ENCODE measurements at places on chromosomes 1 and 21.
A peak's percentile ranks its signal among the peaks of the same experiment; 100 is the strongest.

GRCh38 chr1:94560333-94560732 is 18.8 kb upstream of the F3 start:
- no peak for DNase-seq

- DNase-seq, result peak; percentile 74
These were observed 52.6 kb downstream of the GLIS1 start for GRCh38 chr1:53686091-53686964.

GRCh38 chr21:44454747-44455523 is at the start of gene LRRC3:
LRRC3 (plus strand) TSS chr21:44455510; CDS start chr21:44456645, 1,135 bp downstream.
- DNase-seq, result no peak

- no peak for DNase-seq
These were observed 3.9 kb downstream of the PGD start for GRCh38 chr1:10402729-10403274.

GRCh38 chr1:179143322-179143721 is 61.5 kb downstream of the TOR3A start:
- peak; percentile 41 for DNase-seq

GRCh38 chr1:186834399-186834958 is 5.7 kb downstream of the PLA2G4A start:
- DNase-seq, result no peak

DNA sequence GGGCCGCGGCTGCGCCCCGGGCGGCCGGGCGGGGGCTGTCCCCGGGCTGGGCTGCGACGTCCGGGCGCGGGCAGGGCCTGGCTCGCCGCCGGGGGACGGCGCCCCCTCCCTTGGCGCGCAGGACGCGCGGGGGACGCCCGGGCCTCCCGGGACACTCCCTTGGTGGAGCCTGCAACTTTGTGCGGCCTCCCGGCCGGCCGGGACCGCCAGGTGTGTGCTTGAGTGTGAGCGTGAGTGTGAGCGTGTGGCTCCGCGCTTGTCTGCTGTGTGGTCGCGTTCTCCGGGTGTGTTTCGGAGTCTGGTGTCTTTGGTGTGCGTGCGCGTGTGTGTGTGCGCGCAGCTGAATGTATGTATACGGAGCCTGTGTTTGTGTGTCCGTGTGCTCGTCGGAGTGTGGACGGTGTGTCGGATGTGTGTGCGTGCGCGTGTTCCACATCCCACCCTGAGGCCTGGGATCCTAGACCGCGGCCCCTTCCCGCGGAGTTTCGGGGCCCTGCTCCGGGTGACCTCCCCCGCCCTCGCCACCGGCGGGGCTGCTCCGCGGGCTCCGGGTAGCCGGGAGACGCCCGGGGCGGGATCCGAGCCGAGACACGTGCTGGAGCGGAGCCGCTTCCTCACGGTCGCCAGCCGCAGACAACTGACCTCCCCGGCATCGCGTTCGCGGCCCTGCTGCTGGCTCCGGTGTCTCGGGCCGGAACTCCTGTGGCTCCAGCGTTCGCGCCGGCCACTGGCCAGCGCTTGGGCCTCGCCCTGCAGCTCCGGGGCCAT is 1.7 kb downstream of the PTPRU start:
- no peak for DNase-seq

- no peak for DNase-seq
These were observed 137.4 kb upstream of the GRIK3 start for GRCh38 chr1:37171691-37172090.

- DNase-seq, result peak; percentile 47
These were observed 500 bp downstream of the EPHA10 start for GRCh38 chr1:37764414-37764825.

- no peak for DNase-seq
These were observed 286.1 kb downstream of the LRRC40 start for GRCh38 chr1:69919129-69919921.

Measured in hepatic stellate cell (primary cell).